ENCODE measurements at places on chromosomes 16 and 17.
A peak's percentile ranks its signal among the peaks of the same experiment; 100 is the strongest.

DNA sequence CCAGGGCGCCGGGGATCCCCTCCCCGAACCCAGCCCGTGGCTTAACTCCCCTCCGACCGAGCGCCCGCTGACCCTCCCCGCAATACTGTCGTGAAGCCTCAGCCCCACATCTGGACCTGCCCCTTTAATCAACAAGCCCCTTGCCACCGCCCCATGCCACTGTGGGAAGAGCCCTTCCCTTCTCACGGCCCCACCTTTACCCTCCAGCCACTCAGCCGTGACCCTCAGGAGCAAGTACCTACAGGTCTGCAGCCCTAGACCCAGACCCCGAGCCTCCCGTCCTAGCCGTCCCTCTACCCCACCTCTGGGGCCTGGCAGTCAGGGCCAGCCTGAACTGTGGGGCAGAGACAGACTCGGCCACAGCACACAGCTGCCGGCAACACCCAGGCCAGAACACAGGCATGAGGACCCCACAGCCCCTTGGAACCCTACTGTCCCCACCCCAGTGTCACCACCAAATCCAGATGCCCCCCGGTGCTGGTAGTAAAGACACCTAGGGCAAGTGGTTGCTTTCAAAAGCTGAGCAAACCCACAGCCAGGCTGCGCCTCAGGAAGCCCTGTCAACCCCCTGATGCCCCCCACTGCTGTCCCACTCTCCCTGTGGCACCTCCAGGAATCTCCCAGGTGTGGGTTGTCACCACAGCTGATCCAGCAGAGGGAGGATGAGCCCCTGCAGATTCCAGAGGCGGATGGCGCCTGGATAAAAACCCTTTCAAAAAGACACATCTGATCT lies 1.4 kb downstream of the NXPH3 start:
- no peak for DNase-seq

GRCh38 chr16:85181739-85182129 lies 69.5 kb upstream of the CIBAR2 start:
- DNase-seq = no peak

GRCh38 chr16:82937926-82938520 lies 311.3 kb downstream of the CDH13 start:
- DNase-seq = no peak

DNA sequence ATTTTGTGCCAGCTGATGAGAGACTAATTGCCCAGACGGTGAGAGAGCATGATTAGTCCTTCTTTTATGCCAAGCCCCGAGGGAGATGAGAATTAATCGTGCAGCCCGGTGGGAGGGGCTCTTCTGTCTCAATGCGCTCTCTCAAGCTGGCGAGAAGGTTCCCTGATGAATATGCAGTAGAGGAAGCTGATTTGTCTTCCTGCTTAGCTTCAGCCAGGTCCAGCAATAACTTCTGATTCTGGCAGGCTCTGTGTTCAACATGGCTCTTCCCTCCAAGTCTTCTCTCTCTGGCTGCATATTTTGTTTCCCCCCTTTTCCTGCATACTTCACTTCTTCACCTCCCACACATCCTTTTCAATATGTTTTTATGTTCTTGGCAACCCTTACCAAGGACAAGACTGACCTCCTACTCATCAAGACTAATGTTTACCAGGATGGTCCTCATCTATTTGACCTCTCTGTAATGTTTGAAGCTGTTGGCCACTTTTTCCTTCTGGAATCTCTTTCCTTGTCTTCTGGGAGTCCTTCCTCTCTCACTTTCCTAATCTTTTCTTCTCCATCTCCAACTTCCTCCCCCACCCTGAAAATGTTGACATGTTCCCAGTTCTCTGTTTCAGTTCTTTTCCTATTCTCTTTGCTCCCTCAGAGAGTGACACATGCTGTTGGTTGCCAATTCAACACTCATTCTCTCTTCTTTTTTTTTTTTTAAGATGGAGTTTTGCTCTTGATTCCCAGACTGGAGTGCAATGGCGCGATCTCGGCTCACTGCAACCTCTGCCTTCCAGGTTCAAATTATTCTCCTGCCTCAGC lies 33.1 kb downstream of the ARL4D start:
- DNase-seq = no peak

DNA sequence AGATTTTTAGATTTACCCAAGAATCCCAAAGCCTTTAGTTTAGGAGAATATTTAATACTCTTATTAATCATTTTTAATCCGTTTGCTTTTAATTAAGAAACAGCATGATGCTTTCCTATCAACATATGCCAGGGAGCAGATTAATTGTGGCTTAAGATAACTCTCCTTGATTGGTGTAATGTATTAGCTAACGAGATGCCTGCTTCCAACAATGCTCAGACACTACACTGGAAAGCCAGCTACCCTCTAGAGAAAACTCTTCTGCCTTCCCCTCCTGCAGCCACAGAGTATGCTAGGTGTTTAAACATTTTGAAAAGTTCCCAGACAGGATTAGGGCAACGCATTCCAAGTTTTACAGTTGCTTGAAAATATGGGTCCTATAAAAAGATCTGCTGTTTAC lies 142.2 kb downstream of the AATF start:
- no peak for DNase-seq

- DNase-seq = no peak
Measured at GRCh38 chr17:75691801-75692626, 24.9 kb downstream of the SAP30BP start.

GRCh38 chr17:17645961-17646360 lies 35.3 kb upstream of the RAI1 start:
- DNase-seq = no peak

GRCh38 chr16:87486713-87487247 lies 6.0 kb downstream of the ZCCHC14 start:
- no peak for DNase-seq

DNA sequence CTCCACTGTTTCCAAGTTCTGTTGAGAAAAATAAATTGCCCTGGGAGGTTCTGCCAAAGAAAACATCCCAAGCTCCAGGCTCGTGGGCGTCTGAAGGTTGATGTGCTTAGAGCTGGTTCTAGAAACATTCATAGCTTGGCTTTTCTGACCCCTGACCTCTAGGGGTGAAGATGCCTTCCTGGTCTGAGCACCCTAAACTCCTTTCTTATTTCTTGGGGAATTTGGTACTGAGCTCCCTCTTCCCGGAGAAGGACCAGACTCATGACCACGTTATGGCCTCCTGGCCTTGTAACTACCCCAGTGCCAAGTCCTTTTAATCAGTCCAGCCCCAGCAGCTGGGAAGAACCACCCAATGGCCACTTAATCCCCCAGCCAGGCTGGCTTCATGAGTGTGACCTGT lies 66.4 kb downstream of the MYH11 start:
- no peak for DNase-seq

GRCh38 chr16:1895068-1895467 lies 23.1 kb upstream of the MEIOB start:
- no peak for DNase-seq

DNA sequence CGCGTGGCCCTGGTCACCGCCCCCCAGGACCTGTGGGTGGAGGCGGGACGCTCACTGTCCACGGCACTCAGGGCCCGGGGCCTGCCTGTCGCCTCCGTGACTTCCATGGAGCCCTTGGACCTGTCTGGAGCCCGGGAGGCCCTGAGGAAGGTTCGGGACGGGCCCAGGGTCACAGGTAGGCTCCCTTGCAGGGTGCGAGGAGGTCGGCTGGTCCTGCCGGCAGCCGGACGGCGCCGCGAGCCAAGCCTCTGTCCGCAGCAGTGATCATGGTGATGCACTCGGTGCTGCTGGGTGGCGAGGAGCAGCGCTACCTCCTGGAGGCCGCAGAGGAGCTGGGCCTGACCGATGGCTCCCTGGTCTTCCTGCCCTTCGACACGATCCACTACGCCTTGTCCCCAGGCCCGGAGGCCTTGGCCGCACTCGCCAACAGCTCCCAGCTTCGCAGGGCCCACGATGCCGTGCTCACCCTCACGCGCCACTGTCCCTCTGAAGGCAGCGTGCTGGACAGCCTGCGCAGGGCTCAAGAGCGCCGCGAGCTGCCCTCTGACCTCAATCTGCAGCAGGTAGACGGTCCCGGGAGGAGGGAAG lies 1.3 kb downstream of the GUCY2D start:
- DNase-seq = no peak

- DNase-seq = no peak
Measured at GRCh38 chr16:27764869-27765675, 215.1 kb downstream of the KATNIP start.

DNA sequence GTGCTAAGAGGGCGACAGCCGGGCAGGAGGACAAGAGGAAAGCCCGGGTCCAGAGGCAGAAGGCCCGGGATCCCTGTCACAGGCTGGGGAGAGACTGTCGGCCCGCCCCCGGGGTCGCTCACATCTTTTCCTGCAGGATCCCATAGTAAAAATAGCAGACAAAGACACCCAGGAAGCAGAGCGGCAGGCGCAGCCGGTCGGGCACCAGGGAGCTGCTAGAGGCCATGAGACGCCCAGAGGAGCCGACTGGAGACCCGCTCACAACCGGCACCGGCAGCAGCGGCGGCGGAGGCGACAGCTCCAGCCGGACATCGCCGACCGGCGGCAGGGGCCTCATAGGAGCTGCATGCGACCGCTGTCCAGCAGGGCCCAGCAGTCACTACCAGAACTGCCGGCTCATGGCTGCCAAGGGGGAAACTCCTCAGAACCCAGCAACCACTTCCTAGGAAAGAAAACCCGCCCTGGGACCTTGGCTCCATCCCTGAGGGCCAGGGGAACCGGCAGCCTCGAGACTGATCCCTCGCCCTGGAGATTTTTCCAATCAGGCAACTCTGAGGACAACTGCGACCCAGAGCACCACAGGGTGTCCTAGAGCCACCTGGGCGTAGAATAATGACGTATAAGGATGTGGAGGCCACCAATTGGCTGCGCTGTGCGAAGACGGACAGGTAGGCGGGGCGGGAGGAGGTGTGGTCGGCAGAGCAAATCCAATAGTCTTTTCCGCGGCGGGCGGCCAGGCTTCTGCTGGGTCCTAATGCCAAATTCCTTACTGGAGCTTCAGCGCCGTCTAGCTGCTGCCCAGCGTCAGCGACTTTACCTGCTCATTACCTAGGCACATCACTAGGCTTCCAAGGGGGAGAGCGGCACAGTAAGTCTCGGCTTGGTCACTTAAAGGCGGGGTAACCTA lies at the start of gene SLC35B1:
SLC35B1 (minus strand) TSS at position 357 of the 907 bp plus-strand sequence; CDS start at position 226, 131 bp downstream.
- peak; percentile 99 for DNase-seq

- no peak for DNase-seq
Measured at GRCh38 chr16:13797718-13798117, 122.2 kb upstream of the ERCC4 start.

DNA sequence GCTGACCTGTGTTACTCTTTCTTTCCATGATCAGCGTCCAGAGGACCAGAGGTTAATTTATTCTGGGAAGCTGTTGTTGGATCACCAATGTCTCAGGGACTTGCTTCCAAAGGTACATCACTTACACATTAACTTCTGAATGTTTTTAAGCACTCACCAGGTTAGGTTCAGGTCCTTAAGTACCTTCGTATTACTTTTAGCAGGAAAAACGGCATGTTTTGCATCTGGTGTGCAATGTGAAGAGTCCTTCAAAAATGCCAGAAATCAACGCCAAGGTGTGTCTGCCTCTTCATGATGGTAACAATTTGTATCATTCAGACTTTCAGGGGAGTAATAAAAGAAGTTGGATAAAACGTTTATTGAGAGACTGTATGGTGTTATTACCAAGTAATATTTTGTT lies 3.3 kb downstream of the HERPUD1 start:
- peak; percentile 24 for DNase-seq

DNA sequence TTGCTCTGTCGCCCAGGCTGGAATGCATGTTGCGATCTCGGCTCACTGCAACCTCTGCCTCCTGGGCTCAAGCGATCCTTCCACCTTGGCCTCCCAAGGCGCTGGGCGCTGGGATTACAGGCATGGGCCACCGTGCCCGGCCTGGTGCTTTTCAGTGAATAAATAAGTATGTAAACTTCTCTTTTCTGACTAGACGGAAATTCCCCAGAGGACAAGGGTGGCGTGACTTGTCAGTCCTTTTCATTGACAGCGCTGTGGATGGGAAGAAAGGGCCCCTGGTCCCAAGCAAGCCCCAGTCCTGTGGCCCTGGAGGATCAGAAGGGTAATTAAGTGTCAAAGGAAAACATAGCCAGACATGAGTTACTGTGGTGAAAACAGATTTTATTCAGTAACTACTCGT lies 9.6 kb upstream of the SPN start:
- DNase-seq = no peak

GRCh38 chr16:76276745-76277438 lies at the start of gene CNTNAP4:
Gene CNTNAP4 (plus strand): TSS chr16:76277401. CDS start chr16:76277663, 262 bp downstream.
- DNase-seq = no peak

- no peak for DNase-seq
Measured at GRCh38 chr17:20797292-20797691, 217.8 kb downstream of the CDRT15L2 start.

- peak; percentile 69 for DNase-seq
Measured at GRCh38 chr17:77400445-77400870, 259.7 kb downstream of the SEC14L1 start.

- DNase-seq = no peak
Measured at GRCh38 chr16:14133907-14134306, 62.8 kb downstream of the MRTFB start.

GRCh38 chr16:25040543-25040942 lies 25.4 kb upstream of the ARHGAP17 start:
- no peak for DNase-seq

DNA sequence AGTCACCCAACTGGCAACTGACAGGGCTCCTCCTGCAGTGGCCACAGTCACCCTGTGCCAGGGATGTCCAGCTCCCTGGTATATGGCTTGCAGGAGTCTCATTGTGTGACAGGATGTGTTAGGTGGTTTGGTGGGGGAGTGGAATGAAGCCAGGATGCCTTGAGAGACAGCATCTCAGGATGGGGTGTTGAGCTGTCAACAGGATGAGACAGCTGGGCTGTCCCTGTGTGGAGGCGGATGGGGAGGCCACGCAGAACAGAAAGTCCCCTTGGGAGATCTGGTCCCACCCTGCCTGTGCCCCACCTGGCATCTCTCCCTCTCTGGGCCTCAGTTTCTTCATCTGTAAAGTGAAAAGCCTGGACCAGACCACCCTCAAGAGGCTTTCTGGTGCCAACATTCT lies 9.5 kb upstream of the ZNF469 start:
- DNase-seq = no peak

DNA sequence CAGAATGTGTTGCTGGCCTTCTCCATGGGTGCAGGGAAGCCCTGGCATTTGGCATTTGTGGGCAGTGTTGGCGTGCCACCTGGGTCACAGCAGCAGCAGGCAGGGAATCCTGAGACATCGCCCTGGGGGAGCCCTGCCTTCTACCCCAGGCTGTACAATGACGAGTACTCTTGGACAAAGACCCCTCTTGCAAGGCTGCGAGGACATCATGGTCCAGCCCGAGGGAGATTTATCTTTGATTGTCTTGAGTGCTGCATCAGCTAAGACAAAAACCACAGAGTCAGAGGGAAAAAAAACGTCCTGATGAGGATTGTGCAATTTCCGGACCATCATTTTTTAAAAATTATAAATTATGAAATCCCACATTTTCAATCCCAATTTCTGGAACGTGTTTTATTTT lies 3.7 kb downstream of the CRISPLD2 start:
- DNase-seq = no peak

- DNase-seq = peak; percentile 21
Measured at GRCh38 chr17:44053125-44053872, 13.2 kb downstream of the LSM12 start.

DNA sequence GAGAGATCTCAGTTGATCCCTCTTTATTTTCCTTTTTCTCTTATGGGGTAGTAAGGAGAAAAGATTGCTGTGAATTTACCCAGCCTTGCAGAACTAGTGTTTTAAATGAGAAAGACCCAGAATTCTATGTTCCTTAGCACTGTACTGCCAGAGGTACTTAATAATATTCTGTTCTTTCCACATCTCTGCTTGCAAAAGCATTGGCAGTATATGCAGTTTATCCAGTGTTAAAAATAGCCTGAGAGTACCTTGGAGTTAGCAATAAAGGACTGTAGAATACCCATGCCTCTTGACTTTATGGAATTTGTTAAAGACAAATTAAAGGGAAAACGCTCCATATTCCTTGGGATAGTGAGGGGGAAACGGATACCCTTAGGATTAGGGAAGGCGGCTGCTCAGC lies 11.9 kb downstream of the SLC7A6 start:
- no peak for DNase-seq

Measured in erythroblast (primary cell).